ENCODE measurements at places on chromosomes 2 and 18. TPM values are rescaled to one million over a fixed set of nuclear protein-coding genes. Genes with fewer than 3 reads are reported as not detected.

Gene TRPM8
- polyA plus RNA-seq: not detected

Gene TUBA4B
- polyA plus RNA-seq: not detected

Gene PSD4
- 15.0 TPM for polyA plus RNA-seq

GRCh38 chr2:57615855-57616556, 430.6 kb upstream of the VRK2 start:
- DNase-seq: no peak
- H3K27ac ChIP-seq: no peak overlapping the region
- H3K4me3 ChIP-seq: no peak overlapping the region
- no peaks in the 10 kb centered on the region for H3K27me3 ChIP-seq
- H3K4me1 ChIP-seq: no peaks in the 10 kb centered on the region

DNA sequence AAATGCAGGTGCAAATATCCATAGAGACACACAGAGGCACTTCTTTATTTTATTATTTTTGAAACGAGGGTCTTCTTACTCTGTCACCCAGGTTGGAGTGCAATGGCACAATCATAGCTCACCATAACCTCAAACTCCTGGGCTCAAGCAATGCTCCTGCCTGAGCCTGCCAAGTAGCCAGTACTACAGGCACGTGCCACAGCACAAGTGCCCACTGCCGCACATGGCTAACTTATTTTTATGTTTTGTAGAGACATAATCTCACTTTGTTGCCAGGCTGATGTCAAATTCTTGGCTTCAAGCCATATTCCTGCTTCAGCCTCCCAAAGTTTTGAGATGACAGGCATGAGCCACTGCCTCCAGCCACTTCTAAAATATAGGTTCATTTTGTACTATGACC, 537.6 kb downstream of the THSD7B start:
- H3K4me3 ChIP-seq: no peak overlapping the region
- no peaks in the 10 kb centered on the region for H3K4me1 ChIP-seq
- H3K27me3 ChIP-seq: no peaks in the 10 kb centered on the region
- DNase-seq: no peak
- H3K36me3 ChIP-seq: no peaks in the 10 kb centered on the region
- no peak overlapping the region for H3K27ac ChIP-seq

DNA sequence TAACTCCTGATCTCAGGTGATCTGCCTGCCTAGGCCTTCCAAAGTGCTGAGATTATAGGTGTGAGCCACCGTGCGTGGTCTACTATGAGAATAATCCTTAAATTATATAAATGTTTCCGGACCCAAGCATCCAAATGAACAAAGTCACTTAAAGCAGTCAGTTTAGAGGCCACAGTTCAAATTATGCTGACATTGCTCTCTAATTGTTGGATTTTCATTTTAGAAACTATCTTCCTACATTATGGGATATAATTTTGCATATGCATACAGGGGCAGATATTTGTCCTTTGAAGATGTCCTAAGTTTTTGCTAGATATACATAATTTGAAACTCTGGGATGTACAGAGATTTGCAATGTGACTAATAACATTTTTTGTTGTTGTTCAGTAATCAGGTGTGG, 390.1 kb downstream of the RND3 start:
- H3K27me3 ChIP-seq: no peaks in the 10 kb centered on the region
- H3K4me1 ChIP-seq: no peaks in the 10 kb centered on the region
- no peaks in the 10 kb centered on the region for H3K36me3 ChIP-seq
- DNase-seq: no peak
- no peak overlapping the region for H3K27ac ChIP-seq

Gene PLEKHB2
- polyA plus RNA-seq: 160 TPM

- no peak overlapping the region for H3K27ac ChIP-seq
- H3K4me1 ChIP-seq: no peaks in the 10 kb centered on the region
- no peak overlapping the region for H3K4me3 ChIP-seq
- H3K36me3 ChIP-seq: no peaks in the 10 kb centered on the region
These were observed 200.5 kb downstream of the CPS1 start for GRCh38 chr2:210756855-210757254.

DNA sequence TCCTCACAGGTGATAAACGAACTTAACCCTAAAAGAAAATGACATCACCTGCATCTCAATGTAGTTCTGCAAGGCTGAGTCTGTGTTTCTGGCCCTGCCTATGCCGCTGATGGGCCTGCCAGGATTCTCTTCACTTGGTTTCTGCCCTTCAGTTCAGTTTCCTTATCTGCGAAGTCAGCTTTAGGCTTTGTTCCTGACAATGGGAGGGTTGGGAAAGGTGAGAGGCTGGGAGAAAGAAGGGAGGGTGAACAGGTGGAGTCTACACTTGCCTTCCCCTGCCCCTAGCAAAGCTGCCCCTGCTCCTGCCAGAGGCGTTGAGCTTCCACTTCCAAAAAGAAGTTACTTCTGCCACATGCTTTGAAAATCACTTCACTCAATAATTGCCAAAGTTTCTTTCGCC, 124.0 kb upstream of the APCDD1 start:
- no peak for DNase-seq
- H3K36me3 ChIP-seq: no peaks in the 10 kb centered on the region
- no peaks in the 10 kb centered on the region for H3K4me1 ChIP-seq
- H3K4me3 ChIP-seq: no peak overlapping the region

DNA sequence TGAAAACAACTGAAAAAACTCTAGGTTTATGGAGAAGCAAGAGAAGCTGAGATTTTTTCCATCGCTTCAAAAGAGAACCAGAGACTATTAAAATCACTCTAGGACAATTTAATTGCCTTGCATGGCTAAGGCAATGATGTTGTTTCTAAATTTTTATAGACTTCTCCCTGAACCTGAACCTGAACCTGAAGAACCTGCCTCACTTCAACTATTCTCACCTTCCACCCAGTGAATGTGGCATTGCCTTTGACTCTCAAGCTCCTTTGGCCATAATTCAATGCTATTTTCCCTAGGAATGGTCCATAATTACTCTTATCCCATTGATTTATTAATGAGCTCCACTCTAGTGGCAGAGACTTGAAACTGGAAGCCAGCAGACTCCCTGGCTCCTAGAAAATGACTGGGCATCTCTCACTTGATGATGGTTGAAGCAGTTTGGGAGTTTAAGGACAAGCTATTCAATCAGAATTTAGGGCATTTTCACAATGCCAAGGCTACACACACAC, 303.8 kb upstream of the UBE2E3 start:
- H3K27ac ChIP-seq: no peak overlapping the region
- no peaks in the 10 kb centered on the region for H3K36me3 ChIP-seq
- no peaks in the 10 kb centered on the region for H3K27me3 ChIP-seq
- H3K4me3 ChIP-seq: no peak overlapping the region
- no peaks in the 10 kb centered on the region for H3K4me1 ChIP-seq
- DNase-seq: no peak

DNA sequence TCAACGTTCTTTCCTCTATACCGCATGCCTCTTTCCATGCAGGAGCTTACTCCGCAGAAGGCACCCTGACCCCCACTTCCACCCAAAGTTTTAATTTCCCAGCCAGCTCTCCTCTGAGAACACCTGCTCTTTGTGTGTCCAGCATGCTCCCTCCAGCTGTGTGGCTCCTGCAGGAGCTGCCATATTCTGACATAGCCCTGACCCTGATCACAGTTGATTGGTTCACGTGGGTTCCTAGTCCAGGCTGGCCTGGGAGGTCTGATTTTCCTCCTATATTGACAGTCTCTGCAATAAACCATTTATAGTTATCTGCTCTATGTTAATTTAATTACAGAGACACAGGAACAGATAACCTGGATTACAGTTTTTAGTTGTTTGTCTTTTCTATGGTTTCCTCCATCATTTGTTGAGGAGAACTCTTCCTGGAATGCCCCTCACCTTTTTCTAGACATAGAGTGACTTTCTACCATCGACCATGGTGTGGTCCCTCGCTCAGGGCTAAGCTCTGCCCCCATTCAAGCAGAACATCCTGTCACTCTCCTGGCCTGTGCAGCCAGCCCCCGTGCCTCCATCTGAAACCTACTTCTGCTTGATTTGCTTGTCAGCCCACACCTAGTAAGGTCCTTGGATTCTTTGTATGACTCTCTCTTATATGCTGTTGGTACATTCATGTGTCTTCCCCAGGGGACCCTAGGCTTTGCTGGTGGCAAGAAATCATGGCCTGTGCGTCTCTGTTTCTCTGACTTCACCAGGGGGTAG, 231.5 kb downstream of the LPIN1 start:
- no peak for DNase-seq
- no peaks in the 10 kb centered on the region for H3K27me3 ChIP-seq
- H3K27ac ChIP-seq: no peak overlapping the region
- no peaks in the 10 kb centered on the region for H3K4me1 ChIP-seq

Gene MPV17
- polyA plus RNA-seq: 28.7 TPM

Gene AQP12A
- 3.0 TPM for polyA plus RNA-seq

DNA sequence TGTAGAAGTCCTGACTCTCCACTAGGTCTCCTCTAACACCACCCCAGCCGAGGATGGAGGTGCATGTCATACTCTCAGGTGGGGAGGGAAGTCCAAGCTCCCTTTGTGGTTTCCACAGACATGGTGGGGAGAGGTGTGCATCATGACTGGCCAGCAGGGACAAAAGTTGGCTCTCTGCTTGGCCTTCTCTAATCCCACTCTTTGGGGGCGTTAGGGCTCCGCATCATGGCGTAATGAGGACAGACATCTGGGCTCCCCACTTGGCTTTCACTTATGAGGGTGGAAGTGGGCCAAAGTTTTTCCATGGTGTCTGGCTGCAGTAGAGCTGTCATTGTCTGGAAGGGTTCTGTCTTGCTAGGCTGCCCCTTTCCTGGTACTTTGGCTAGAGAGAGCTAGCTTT, 80.7 kb upstream of the DAPL1 start:
- no peaks in the 10 kb centered on the region for H3K27me3 ChIP-seq
- H3K27ac ChIP-seq: no peak overlapping the region
- no peak overlapping the region for H3K4me3 ChIP-seq
- no peak for DNase-seq

DNA sequence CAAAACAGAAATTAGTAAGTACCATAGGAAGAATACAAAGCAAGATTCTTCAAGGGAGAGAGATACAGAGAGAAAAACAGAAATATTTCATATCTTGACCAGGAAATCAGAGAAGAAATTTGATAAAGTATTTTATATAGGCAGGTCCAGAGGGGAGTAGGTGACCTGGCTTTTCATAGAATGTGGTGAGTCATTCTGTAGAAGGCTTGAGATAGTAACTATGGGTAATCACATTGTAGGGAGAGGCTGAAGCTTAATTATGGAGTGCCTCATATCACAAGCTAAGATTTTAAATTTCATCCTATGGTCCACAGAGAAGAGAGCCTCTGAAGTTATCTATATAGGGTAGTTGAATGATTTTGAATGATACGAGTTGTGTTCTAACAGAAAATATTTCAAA, 195.0 kb upstream of the CYRIA start:
- no peak for DNase-seq
- H3K36me3 ChIP-seq: no peaks in the 10 kb centered on the region
- no peak overlapping the region for H3K4me3 ChIP-seq
- no peaks in the 10 kb centered on the region for H3K27me3 ChIP-seq
- H3K4me1 ChIP-seq: no peaks in the 10 kb centered on the region

DNA sequence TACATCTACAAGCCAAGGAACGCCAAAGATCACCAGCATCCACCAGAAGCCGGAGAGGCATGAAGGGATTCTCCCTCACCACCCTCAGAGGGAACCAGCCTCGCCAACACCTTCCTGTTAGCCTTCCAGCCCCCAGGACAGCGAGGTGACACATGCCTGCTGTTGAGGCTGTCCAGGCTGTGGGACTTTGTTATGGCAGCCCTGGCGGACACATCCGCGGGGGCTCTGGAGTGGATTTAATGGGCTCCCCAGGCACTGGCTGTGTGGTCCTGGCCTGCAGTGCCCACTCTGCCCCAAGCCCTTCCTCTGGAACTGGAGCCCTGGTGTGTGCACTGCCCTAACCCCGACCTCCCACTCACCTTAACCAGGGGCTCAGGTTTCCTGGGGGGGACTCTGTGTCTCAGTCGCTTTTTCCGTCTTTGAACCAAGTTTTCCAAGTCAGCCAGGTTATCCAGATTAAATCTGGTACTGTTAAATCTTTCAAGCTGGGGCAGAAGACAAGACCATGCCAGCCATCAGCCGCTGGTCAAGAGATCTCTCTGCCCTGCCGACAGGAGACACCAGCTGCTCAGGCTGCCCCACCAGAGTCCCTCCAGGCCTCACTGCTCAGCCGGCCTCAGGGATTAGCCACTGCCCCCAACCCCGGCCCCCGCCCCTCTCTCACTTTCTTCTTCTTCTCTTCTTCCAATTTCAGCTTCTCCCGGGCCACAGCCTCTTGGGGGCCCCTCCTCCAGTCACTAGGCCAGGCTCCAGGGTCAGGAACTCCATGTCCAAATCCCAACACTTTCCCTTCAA, 1.9 kb downstream of the ANKRD23 start:
- DNase-seq: no peak
- no peaks in the 10 kb centered on the region for H3K27me3 ChIP-seq
- no peaks in the 10 kb centered on the region for H3K36me3 ChIP-seq

DNA sequence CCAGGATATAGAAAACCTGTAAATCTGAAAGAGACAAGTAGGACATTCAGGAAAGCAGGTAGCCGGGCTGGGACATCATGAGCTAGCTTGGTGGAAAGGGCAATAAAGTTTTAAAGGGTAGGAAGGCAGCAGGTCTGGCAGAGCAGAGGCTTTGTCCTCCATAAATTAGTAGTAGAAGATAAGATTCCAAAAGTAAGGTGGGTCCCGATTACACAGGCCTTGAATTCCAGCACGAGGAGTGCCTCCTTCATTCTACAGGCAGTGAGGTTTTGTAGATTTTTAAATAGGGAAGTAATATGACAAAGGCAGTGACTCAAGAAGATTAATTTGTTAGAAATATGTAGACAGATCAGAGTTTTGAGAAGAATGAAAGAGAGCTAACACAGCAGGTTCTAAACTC, 160.7 kb downstream of the DTNB start:
- H3K27me3 ChIP-seq: no peaks in the 10 kb centered on the region
- no peak overlapping the region for H3K27ac ChIP-seq
- H3K36me3 ChIP-seq: no peaks in the 10 kb centered on the region
